ENCODE measurements at places on chromosomes 12 and 14.

DNA sequence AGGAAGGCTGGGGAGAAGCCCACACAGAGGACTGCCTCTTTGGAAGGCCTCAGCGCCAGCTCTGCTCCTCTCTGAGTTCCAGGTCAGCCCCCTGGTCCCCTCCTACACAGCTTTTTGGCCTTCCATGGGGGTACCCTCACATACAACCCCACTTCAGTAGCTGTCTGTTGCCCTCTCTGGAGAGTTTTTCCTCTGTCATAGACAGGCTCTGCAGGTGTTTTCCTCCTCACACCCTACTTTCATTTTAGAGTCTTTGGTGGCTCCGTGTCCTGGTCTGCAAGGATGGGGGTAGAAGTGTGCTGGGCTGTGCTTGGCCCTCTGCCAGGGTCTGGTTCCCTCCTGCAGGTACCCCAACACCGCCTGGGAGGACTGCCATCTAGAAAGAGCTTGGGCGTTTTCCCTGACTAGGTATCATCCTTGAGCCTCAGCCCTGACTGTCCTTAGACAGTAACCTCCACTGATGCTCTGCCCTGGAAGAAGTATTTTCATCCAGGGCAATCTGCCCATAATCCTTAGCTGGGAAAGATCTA lies 15.1 kb downstream of the ZDHHC22 start:
- DNase-seq = no peak

DNA sequence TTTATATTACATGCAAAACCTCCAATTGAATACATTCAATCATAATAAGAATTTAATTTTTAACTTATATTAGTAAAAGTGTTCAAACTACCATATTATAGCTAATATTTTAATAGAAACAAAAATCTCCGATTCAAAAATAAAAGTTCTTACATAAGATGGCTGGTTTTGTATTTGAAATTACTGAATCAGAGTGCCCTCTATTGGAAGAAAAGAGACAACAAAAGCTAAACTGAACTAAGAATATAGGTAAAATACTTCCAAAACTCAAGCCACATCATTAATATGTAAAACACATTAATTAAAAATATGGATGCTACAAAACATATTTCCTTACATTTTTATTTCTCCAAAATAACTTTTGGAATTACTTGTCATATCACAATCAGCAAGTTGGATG lies 120.3 kb downstream of the GARIN6 start:
- no peak for DNase-seq

- DNase-seq = no peak
Measured at GRCh38 chr12:88362439-88362838, 217.8 kb downstream of the KITLG start.

- DNase-seq = no peak
Measured at GRCh38 chr12:76186131-76186906, 101.8 kb upstream of the NAP1L1 start.

- DNase-seq = no peak
Measured at GRCh38 chr12:50862316-50862715, 19.6 kb downstream of the TMPRSS12 start.

GRCh38 chr14:101061411-101062064 lies 158.0 kb upstream of the RTL1 start:
- DNase-seq = no peak

DNA sequence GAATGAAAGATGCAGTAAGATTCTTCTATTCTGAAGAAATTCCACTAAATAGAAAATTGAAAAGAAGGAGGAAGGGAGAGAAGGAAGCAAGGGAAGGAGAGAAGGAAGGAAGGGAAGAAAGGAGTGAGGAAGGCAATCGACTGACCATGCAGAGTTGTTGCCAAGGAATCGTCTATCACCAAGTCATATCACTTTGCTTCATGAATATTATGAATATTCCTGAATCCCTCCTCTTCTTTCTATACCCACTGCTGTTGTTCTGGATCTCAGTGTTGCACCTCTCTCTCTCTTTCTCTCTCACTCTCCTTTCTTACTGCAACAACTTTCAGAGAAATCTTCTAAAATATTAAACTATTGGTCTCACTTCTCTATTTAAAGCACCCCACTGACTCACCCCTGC lies 222.4 kb downstream of the IPO8 start:
- DNase-seq = no peak

DNA sequence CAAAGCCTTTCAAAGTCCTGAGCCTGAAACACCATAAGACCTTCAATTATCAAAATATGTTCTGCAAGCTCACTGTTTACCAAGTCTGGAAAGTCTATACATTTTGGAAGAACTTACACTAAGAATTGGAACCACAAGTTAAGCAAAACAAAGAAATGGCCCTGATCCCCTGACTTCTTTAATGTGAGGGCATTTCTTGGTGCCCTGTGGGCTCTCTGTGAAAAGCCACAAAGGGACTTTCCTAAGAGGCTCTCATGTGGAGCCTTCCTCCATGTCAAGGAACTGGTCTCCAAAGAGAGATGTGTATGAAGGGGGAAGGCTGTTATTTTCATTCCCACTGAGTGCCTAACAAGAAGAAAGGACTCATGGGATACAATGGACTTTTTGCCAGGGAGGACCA lies 13.5 kb upstream of the MYH6 start:
- DNase-seq = no peak

- DNase-seq = no peak
Measured at GRCh38 chr12:129483111-129483893, 420.5 kb downstream of the TMEM132D start.

GRCh38 chr14:65371784-65372183 lies 40.7 kb upstream of the FUT8 start:
- DNase-seq = no peak

GRCh38 chr14:99176156-99176945 lies 95.6 kb downstream of the BCL11B start:
- DNase-seq = no peak

DNA sequence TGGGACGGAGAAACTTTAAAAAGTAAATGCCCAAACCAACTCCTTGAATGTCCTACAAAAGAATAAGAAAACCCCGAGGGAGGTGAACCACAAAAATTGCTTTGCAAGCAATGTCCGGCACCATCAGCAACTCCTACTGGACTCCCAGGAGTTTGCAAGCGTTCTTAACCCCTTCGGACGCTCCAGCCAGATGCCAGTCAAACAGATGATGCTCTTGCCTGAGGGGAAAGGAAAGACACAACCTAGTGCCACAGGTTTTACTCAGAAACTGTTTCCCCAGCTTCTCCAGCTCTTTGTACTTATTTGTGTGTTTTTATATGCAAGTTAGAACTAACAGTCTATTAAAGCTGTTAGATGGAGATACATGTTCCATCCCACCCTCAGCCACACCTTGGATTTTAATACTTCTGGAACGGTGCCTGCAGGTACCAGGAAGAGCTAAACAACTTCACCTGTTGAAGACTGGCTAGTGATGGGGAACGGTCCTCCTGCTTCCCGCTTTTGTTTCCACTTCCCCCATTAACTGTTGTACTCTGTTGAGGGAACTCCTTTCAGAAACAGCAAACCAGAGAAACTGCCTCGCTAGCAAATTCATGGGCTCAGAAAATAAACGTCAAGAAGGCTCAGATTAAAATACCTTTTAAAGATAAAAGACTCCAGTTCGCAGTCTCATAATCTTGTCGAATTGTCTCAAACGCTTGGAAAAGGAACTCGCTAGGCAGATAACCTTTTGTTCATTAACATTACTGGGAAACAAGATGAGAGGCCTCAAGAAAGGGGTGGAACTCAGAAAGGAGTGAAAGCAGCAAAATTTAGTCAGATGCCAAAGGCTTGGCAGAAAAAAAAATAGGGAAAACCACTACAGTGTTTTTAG lies 1.1 kb upstream of the FERMT2 start:
- DNase-seq = no peak

DNA sequence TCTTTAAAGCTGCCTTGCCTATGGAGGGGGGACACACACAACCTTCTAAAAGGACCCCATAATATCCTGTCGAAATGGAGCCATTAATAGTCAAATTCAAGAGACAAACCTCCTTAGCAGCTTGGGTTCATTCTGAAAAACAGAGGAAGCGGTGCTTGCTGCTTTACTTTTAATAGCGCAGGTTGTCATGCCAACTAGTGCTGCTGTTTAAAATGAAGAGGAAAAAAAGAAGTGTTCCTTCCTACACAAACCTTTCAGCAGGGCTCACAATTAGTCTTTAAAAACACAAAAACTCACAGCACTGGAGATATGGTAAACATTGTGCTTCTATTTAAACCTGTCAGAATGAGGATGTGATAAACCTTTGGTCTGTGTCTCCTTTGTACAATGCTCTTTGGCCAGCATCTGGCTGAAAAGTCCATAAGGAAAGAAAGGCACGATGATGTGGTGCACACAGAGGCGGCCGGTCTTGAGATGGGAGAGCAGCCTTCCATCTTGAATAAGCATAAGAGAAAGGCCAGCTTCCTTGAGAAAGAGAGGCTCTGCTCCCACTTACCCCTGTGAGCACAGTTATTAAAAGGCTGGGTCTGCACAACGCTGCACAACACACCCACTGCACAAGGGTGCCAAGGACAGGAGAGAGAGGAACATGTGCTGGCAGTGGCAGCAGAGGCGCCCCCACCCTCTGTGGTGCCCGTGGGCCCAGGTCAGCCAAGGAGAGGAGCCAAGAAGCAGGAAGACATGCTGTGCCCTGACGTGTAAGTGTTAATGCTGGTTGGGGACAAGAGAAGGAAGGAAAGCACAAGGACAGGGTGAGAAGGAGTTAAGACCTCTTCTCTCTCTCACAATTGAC lies 144.6 kb downstream of the TTC7B start:
- no peak for DNase-seq

DNA sequence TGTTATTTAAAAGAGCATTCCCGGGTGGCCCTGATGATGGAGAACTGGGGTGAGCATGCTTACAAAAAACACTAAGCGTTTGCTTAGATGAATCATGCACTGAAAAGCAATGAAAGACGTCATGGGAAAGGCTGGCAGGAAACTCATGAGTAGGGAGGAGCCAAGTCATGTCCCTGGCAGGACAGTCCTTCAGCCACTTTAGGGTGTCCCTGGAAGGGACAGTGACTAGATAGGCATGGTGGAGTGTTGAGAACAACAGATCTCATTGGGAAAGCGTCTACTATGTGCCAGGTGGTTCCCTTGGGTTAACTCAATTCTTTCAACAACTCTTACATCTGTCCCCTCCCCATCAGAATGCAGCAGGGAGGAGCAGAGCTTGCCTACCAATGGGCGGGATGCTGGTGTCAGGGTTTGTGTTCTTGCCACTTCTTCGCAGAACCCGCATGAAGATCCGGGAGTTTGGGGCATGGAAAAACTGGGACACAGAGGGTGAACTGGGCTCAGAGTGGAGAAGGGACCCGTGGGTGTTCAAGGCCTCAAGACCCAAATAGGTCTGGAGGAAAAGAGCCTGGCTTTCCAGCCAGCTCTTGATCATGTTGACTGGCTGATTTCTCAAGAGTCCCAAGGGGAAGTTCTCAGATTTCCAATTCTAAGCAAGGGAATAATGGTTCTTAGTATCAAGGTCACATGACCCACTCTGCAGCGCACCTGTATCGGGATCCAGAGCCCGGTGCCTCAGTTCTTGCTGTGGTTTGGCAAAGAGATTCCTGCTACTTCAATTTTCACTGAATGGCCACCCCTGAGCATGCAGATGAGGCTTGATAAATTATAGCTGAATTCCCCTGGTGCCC lies 653.9 kb upstream of the TBX3 start:
- no peak for DNase-seq

- no peak for DNase-seq
Measured at GRCh38 chr12:7190268-7191055, 976 bp downstream of the PEX5 start.

- no peak for DNase-seq
Measured at GRCh38 chr12:71240946-71241345, 83.1 kb upstream of the TSPAN8 start.

GRCh38 chr12:124513297-124513867 lies 54.0 kb downstream of the NCOR2 start:
- no peak for DNase-seq

DNA sequence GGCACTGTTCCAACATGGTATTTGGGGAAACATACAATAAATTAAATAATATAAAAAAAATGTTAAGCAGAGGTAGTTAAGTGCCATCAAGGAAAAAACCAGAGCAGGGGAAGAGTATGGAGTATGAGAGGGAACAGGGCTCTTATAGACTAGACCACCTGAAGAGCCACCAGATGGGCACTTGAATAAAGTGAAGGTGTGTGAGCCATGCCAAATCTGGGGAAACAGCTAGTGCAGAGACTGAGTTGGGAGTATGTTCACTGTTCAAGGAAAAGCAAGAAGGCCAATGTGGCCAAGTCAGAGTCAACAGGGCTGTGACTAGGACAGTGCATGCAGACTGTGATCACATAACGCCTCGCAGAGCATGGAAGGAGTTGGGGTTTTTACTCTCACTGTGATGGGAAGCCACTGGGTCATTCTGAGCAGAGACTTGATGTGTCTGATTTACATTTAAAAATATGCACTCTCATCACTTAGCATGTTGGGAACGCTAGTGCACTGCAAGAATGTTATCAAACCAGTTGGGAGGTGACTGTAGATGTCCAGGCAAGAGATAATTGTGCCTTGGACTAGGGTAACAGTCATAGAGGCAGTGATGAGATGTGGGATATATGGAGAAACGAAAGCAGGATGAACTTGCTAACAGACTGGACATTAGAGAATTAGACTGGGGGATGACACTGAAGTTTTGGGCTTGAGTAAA lies 25.6 kb downstream of the NDUFA12 start:
- no peak for DNase-seq

- no peak for DNase-seq
Measured at GRCh38 chr12:117408161-117408791, 46.9 kb upstream of the NOS1 start.

- DNase-seq = no peak
Measured at GRCh38 chr12:31756977-31757420, 28.2 kb upstream of the AMN1 start.

DNA sequence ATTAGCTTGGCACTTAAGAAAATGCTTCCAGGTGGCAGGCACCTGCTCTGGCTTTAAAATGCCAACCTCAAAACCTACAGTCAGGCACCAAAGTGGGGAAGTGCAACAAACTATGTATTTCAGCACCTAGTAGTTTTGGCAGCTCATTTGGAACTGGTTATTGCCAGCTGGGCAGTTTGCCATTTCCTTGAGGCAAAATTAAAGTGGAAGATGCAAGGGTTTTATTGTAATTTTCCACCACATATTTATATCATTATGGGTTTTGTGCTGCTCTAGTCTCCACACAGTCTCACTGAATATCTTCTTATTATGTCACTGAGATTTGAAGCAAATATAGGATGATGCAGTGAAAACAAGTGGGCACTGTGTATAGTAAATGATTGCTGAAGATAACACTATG lies 117.0 kb downstream of the PRKD1 start:
- no peak for DNase-seq

DNA sequence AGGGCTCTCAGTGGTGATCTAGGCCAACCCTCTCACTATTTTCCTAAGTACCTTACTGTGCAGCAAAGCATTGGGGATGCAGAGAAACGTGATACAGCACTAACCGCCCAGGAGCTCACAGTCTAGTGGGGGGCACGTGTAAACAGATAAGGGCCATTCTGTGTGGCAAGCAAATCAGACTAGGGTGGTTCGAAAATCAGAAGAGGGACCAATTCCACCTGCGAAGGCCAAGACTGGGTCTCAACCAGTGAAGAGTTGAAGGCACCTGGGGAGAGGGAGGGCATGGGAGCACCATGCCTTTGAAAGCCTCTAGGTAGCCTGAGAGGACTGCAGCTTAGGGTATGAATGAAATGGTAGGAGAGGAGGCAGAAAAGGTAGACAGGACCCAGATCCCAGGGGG lies 2.2 kb downstream of the PITPNM2 start:
- no peak for DNase-seq

GRCh38 chr12:3187846-3188770 lies 110.9 kb downstream of the TSPAN9 start:
- DNase-seq = no peak
